ENCODE measurements at places on chromosomes 6 and 20. TPM values are rescaled to one million over a fixed set of nuclear protein-coding genes. Genes with fewer than 3 reads are reported as not detected.

The SLC22A23 gene
- total RNA-seq: 0.35 TPM

The CGAS gene
- 3.4 TPM for total RNA-seq

The SLC18B1 gene
- total RNA-seq: 23.1 TPM

The TNNC2 gene
- total RNA-seq: not detected

The SIRPB2 gene
- total RNA-seq: not detected

The PDE7B gene
- total RNA-seq: 3.2 TPM

DNA sequence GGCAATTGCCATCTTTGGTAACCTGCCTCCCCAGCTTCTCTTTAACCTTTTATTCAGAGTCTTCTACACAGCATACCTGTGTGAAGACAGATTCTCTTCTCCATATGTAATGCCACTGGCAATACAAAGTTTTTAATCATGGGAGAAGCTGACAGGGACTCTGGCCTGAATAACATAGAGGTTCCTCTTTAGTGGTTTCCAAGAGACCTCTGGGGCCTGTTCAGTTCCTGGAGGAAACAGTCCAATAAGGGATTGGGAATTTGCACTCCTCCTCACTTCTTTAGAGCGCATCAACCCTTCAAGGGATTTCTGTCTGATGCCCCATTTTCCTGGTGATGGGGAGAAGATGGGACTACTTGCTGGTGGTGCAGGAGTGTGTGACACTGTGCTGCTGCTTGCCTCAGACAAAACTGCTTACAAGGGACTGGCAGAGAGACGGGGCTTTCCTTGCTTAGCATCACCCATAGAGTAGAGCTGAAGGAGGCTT is 1.4 kb downstream of the RIMS1 start:
- no peak for DNase-seq

GRCh38 chr6:112701201-112701600 is 354.1 kb downstream of the RFPL4B start:
- peak; percentile 9 for DNase-seq

GRCh38 chr6:35300848-35301247 is 3.2 kb downstream of the DEF6 start:
- no peak for DNase-seq

DNA sequence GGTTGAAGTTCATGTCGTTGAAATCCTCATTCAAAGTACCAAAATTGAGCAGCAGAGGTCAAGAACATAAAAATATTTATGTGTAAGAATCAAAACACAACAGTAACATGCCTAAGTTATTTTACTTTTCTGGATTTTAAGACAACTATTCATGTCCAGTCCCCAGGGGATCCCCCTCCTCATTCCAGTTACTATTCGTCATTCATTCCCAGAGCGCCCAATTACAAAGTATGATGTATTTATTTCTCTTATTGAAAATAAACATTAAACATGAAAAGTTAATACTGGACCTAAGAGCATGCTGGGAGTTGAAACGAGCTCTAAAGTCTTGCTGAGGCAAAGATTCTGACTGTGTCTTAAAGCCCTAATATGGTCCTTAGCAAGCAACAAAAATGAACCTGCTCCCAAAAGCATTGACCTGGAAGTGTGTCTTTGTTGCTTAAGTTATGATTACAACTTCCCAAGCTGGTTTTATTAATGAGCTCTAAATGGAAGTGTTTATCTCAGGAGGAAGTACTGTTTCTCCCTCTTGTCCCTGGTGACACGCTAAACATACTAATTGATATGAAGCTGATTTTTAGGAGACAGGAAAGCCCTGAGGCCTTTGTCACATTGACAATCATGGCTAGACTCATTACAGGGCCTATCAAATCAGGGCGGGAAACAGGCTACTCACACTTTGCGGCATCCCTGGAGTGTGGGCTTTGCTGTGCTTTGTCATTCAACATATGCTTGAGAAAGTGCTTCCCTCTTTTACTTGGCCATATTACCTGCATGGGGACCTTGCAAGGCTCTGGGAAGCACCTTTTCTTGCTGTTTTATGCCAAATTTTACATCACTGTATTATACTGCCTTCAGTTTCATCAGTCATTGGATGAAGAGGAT is 192.2 kb upstream of the DTNBP1 start:
- no peak for DNase-seq

DNA sequence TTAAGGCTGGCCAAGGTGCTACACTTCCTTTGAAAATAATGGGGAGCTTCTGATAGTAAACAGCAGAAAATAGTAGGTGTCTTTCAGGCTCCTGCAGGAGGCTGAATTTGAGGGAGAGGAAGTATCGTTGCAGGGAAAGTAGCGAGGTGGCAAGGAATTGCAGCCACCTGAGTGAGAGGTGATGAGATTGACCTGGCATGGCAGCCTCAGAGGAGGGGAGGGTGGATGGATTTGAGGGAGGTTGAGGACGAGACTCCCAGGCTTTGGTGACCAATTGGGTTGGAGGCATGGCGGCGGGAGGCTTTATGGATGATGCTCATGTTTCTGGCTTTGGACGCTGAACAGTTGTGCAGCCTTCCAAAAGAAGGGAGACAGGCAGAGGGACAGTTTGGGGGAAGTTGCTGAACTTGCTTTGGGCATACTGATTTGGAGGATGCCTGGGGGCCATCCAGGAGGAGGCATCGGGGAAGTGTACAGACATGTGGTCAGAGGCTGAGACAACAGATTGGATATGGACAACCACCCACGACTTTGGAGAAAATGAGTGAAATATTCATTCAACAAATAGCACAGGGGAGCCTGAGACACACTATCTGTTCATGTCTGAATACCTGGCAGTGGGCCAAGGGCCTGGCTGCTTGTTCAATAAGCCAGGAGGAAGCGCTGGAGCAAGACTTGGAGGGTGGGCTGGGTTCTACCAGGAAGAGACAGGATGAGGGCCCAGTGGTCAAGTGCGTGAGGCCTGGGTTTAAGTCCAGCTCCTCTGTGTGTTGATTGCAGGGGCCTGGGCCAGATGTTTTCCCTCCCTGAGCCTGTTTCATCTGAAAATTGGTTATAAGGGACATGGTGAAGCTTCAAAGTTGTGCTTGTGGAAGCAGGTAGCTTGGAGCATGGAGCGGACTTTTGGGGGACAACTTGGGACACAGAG is 113.2 kb downstream of the CEBPB start:
- peak; percentile 71 for DNase-seq

- DNase-seq: no peak
Observed at GRCh38 chr6:132334521-132334885, 66.8 kb downstream of the MOXD1 start.

GRCh38 chr6:12709556-12710232 is 6.9 kb upstream of the PHACTR1 start:
- DNase-seq: no peak

- peak; percentile 81 for DNase-seq
Observed at GRCh38 chr6:116827561-116828240, 1.2 kb downstream of the GPRC6A start.

DNA sequence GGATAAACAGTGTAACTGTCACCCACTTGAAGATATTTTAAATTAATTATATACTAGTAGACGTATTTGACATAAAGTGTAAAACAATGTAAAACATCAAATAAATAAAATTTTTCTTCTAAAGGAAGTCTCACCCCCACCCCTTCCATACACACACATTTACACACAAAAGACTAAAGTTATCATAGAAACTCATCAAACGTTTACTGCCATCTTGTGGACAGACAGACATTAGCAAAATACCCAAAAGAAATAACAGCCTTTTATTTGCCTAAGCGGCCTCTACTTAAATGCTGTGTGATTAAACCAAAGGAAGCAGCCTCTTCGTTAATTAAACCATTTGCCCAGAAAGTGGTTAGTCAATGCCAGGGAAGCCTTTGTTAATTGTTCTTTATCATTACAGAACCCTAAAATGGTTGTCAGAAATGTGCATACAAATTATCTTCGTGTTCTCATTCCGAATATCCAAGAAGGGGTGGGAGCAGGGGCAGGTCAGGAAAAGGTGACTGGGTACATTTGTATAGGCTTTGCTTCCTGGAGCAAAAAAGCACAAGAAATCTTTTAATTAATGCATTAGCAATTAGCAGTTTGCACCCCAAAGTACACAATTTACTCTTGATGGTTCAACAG is 176.2 kb upstream of the SASH1 start:
- peak; percentile 66 for DNase-seq

DNA sequence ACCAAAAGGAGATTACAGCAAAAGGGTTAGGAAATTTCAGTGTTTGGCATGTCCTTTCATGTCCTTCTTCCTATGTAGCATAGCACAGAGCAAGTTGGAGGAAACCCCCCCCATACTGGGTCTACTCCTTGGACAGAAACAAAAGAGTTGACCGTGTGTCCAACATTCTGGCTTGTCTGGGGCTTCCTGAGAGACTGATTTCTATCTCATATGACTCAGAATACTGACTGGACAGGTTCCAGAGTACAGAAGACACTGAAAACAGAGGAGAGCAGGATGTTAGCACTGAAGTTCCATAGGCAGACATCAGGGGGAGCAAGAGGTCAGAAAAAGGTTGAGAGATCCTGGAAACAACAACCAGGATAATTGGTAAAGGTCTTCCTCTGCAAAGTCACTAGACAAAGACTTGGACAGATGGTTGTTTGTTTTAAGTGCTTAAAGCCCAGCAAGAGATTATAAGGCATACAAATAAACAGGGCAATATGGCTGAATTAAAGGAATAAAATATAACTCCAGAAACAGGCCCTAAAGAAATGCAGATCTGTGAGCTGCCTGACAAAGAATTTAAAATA is 48.4 kb downstream of the USP49 start:
- DNase-seq: peak; percentile 91

All from renal cortical epithelial cell (primary cell).